Endothelial cell (in vitro differentiated cells): ENCODE measurements at places on chromosomes 2 and 18.

DNA sequence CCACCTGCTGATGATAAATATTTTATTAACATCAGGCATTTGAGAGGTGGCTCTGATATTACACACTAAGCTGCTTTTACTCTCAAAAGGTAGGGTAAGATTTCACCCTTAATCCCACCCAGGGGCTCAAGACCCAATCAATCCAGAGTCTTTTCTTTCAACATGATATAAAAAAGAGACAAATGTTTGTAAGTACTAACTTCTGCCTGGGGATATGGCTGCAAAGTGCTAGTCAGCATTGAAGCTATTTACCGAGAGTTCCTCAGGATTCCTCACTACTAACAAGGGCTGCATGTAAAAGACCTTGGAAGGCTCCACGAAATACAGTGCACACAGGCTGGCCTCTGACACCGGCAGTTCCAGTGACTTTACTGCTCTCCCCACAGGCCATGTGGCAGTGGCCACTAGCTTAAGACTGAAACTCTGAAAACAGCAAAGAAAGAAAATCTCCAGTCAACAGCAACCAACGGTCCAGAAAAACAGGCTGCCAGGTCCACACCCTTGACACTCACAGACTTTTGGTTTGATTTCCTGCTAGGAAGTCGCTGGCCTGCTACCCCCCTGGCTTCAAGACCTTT lies 11.2 kb downstream of the MREG start:
- no peak for DNase-seq

DNA sequence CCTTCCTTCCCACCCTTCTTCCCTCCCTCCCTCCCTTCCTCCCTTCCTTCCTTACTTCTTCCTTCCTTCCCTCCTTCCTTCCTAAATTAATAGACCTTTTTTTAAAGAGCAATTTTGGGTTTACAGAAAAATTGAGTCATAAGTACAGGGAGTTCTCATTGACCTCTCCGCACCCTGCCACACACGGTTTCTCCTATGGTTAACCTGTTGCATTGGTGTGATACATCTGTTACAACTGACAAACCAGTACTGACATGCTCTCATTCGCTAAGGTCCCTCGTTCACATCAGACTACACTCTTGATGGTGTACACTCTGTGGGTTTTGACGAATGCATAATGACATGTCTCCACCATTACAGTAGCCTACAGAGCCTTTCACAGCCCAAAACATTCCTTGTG lies 11.6 kb upstream of the SDC1 start:
- no peak for DNase-seq

GRCh38 chr2:69272803-69273471 lies 114.1 kb downstream of the GFPT1 start:
- no peak for DNase-seq

GRCh38 chr2:74317701-74318100 lies 25.5 kb downstream of the SLC4A5 start:
- DNase-seq, result no peak

DNA sequence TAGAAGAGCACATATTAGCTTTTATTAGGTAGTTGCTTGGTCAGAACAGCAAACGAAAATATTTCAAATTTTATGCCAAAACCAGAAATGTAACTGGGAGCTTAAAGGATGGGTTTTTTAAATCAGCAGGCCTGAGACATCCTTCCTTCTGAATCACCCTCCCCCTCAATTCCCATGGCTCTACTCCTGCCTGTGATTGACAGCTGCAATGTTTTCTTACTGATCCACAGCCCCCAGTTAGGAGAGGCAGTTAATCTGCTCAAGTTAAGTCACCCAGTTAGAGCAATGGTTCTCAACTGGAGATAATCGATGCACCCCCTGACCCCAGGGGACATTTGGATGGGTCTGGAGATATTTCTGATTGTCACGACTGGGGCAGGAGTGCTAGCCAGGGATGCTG lies 24.9 kb downstream of the KCTD18 start:
- DNase-seq, result no peak

GRCh38 chr2:146868051-146868450 lies 976.8 kb upstream of the ACVR2A start:
- no peak for DNase-seq

DNA sequence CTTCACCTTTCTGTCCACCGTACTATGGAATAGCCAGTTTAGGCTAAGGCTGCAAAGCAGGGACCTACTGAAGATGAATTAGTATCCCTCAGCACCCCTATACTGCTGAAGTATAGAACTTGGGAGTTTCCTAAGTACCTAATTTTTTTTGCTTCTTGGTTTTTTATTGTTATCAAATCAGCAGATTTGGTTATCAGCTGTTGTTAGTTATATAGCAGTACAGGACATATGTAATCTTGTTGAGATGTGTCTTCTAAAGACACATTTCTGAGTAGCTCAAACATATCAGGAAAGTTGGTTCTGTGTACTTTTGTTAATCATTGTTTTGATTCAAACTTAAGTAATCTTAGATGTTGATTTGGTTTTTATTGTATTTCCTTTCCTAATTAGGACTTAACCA lies 5.2 kb downstream of the MYL12A start:
- no peak for DNase-seq

DNA sequence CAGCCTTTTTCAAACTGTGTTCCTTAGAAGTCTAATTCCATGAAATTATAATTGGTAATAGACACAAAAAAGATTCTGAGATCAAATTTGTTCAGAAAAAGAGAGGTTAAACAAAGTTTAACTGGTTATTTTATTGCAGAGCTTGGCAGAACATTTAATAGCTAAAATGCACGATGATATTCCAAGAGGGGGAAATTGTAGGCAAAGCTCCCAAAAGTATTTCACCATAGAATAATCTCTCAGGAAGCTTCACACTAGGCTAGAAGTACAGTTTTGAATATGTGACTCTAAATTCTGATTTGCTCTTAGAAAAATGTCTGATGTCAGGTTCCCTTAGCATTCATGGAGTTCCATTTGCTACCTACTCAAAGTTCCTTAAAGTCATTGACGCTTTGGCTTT lies 292.4 kb upstream of the SETBP1 start:
- DNase-seq, result no peak
